ENCODE measurements at places on chromosomes 13 and 19.

DNA sequence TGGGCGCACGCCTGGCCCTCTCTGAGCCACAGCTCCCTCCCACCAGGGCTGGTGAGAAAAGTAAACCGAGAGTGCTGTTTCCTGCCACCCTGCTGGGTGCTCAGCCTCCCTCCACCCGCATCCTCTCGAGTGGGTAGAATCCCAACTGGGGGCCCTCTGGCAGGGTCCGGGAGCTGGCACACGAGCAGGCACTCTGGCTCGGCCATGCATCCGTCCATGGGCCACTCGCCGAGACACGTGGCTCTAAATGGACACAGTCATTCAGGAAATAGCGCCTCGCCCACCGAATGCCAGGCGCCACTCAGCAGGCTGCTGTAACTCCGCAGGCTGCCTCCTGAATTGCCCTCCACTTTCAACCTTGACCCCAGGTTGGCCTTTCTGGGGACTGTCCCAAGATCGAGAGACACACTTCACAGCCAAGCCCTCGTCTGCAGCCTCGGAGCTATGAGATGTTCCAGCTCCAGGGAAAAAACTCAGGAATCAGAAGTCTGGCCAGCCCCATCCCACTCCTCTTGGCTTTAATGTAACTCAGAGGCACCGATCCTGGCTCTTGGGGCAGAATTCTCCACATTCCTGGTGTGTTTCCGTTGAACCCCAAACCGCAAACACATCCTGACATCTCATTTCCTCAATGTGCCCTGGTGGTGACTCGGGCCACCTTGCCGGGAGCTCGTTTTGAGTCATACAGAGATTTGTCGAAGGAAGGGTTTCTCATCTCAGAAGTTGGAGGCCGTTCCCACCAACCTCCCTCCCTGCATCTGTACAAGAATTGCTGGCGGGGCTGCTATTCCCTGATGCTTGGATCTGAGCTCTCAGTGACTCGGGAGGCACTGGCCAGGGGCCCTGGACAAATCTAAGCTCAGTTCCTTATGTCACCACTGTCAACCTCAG is 14.1 kb downstream of the KLF2 start:
- peak; percentile 75 for DNase-seq

- no peak for DNase-seq
Measured at GRCh38 chr13:44969551-44970484, 19.5 kb downstream of the NUFIP1 start.

DNA sequence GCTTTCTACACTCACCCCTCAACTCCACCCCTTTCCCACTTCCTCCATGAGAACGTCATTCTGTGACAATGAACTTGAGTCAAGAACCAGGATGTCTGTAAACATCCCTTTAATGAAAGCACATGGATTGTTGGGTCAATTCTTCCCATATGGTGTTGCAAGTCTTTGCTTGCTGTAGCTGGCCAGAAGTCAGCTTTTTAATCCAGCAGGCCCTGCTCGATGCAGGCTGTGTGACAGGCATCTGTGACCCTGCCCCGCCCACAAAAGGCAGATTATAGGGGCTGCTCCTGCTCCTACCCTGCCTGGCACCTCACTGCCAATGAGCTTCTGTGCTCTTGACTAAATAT is 78.0 kb downstream of the STARD13 start:
- no peak for DNase-seq

DNA sequence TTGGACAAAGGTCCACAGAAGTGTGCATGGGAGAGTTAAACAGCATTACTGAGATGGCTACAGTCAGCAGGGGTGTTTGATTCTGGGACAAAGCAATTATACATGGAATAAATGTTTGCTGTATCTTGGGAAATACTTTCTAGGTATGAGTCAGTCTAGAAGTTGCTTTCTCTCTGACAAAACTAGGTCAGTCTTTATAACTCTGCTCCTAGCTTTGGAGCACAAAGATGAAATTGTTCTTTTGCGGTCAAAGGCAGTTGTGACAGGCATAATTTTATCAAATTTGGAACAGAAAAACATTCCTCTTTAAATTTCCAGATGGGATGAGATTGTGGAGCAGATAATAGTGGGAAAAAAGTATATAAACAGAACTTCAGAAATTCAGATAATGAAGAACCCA is 1045.4 kb upstream of the MIR17HG start:
- DNase-seq, result no peak

DNA sequence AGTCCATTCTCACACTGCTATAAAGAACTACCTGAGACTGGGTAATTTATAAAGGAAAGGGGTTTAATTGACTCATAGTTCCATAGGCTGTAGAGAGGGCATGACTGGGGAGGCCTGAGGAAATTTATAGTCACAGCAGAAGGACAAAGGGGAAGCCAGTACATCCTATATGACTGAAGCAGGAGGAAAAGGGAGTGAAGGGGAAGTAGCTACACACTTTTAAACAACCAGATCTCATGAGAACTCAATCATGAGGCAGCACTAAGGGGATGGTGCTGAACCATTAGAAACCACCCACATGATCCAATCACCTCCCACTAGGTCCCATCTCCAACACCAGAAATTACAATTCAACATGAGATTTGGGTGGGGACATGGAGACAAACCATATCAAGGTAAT is 209.1 kb downstream of the DIAPH3 start:
- DNase-seq, result no peak

DNA sequence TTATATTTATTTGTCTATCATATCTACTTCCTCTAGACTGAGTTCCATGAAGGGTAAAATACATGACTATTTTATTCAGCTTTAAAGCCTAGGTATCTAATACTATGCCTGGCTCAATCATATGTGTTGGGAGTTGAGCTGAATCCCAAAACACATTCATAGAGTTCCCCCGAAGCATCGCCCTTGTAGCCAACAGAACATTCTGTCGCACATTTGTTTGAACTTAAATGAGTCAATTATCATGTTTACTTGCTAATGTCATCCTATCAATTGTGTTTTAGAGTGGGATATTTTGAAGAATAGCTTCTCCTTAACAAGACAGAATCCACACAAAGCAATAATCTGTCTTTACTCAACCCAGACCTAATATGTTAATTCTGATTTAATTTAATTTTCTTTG is 252.4 kb downstream of the HS6ST3 start:
- DNase-seq, result no peak

DNA sequence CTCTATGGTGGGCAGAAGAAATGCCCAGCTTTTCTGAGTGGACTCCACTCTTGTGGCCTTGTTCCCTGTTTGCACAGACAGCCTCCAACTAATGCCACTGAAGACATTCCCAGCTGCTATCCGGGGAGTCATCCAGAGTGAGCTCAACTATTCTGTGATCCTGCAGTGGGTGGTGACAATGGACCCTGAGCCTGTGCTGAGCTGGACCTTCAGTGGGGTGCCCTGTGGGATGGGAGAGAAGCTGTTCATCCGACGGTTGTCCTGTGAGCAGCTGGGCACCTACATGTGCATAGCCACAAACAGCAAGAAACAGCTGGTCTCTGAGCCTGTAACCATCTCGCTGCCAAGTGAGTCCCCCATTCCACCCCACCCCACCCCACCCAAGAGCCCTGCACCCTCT is 10.3 kb downstream of the IGSF23 start:
- DNase-seq, result no peak

DNA sequence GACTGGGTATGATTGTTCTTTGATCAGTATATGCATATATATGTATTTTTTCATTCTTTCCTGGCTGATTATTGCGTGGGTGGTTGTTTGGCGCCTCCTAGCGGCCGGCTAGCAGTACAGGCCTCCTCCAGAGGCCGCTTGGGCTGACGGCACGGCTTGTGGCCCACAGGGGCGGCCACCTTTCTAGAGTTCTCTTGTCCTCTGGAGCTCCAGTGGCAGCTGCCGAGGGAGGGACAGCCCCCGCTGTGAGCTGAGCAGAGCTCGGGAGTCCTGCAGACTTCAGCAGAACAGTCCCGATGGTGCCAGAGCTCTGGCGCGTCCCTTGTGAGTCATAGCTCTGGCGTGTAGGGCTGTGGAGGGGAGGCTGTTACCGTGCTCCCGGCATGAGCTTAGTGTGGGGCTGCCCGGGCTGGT is 22.5 kb upstream of the ZNF429 start:
- DNase-seq, result peak; percentile 79

DNA sequence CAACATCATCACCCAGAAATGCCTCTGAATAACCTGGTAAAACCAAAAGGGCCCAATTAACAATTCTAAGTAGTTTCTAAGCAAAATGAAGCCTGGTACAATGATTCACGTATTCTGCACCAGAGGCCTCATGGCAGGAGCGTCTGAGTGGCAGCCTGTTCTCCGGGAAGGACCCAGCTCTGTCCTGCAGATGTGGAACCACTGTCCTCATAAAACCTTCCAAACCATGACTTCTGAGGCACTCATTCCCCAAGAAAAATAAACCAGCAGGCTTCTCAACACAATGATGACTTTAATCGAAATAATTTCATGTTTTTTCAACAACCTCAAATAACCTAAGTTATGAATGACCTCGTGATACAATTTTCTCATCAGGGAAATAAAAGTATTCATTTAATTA is 89.9 kb downstream of the STK24 start:
- no peak for DNase-seq

- DNase-seq, result peak; percentile 55
Measured at GRCh38 chr13:51729866-51730553, 74.0 kb downstream of the DHRS12 start.

DNA sequence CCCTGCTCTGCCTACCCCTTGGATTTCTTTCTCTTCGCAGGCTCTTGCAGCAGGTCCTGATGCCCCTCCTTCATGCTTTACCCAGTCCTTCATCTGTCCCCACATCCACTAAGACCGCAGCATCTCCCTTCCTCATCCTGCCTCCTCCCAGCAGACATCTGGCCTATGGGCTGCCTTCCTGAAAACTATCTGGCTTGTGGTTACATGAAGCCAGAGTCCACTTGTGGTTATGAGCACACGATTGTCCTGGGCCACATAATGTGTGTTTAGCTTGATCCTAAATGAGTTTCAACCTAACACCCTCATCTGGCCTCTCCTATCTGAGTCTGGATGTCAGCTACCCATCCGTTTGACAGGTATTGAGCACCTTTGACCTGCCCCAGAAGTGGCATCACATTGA is 5.5 kb upstream of the ZNF175 start:
- DNase-seq, result no peak

DNA sequence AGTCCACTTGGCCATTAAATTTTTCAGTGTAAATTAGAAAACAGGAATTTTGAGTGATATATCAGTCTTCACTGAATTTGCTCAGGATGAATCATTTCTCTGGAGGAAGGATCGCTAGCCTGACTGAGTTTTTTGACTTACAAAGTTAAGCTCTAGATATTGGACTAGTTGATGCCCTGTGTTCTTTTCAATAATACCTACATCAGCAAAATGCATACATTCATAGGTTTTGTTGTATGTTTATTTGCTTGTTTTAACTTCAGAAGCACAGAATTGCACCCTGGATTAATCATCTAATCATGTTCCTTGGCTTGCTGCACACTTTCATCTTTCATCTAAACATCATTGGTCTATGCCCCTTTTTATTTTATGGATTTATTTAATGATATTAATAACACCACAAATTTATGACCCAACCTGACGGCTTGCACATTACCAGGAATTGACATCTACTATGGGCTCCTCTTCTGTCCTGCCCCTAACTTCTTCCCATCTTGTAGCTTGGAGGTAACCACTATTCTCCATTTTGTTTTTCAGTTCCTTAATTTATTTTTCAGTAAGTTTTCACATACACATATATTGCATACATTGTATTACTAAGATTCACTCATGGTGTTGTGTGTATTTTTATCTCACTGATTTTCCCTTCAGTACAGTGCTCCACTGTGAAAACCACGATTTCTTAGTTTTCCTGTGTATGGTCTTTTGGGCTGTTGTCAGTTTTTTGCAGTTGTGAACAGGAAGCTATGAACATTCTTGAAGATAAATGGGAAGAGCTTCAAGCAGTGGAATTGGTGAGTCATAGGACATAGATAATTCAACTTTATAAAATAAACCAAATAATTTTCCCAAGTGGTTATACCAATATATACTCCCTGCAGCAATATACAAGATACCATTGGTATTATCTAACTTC is 23.3 kb downstream of the COMMD6 start:
- DNase-seq, result no peak

GRCh38 chr13:37869756-37870488 is at the start of gene TRPC4:
Gene TRPC4, minus strand, starts transcription at chr13:37869772. Its CDS starts 86,439 bp downstream, at chr13:37783333.
- DNase-seq, result no peak

- no peak for DNase-seq
Measured at GRCh38 chr19:6239871-6240676, 39.7 kb downstream of the MLLT1 start.

- no peak for DNase-seq
Measured at GRCh38 chr13:112725346-112726015, 35.6 kb downstream of the ATP11A start.

DNA sequence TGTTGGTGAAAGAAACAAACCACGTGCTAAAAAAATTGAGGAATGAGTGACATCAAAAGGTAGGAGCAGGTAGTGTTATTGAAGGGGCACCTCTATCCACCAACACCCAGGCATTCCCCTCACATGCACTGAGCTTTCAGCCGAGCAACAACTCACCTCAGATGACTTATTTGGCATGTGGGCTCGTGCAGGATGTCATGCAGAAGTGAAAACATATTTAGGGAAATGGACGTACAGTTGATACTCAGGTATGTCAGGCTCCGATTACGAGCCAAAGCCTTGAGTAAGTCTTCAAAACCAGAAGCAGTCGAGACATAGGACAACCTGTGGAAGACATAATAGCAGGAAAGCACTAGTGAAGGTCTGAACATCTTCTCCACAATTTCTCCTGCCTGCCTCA is 30.4 kb downstream of the NLRP11 start:
- DNase-seq, result no peak

DNA sequence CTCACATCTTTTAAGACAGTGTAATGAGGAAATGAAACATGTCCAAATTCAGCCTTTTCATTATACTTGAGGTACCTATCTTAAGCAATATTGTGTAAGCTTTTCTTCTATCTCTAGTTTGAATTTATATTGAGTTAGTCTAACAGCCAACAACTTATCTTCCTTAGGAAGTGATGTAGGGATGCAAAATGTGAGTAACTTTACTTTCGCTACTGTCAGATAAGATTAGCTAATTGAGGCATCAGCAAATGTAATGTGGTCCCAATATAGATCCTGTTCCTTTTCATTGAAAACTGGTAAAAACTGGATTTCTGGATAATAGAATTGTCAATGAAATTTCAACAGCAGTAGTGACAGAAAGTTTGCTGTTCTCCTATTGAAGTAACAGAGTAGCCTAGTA is 902.2 kb downstream of the GPC5 start:
- DNase-seq, result no peak

- peak; percentile 82 for DNase-seq
Measured at GRCh38 chr19:10112037-10112761, 706 bp downstream of the P2RY11 start.

GRCh38 chr13:21938168-21938567 is 267.3 kb downstream of the FGF9 start:
- no peak for DNase-seq

DNA sequence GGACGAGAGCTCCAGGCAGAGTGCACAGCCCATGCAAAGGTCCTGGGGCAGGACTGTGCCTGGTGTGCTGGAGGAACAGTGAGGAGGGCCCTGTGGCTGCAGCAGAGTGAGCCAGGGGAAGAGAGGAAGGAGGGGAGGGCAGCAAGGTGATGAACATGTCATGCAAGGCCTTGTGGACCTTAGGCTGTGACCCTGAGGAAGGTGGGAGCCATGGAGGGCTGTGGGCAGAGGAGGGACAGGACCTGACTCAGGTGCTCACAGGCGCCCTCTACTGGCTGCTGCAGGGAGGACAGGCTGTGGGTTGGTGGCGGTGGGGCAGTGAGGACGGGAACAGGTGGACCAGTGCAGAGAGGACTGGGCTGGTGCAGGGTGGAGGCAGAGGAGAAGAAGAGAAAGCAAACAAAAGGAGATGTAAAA is 170.3 kb downstream of the PTPRS start:
- DNase-seq, result peak; percentile 87

Measured in stimulated activated CD8-positive, alpha-beta memory T cell treated with anti-CD3 and anti-CD28 coated beads, Interleukin-4, amount 100 ng/mL, for 48 hours (primary cell).